Iris pigment epithelial cell (primary cell): ENCODE measurements at places on chromosomes 16 and 17.

- DNase-seq, result no peak
These were observed 8.5 kb downstream of the NR1D1 start for GRCh38 chr17:40091691-40092397.

DNA sequence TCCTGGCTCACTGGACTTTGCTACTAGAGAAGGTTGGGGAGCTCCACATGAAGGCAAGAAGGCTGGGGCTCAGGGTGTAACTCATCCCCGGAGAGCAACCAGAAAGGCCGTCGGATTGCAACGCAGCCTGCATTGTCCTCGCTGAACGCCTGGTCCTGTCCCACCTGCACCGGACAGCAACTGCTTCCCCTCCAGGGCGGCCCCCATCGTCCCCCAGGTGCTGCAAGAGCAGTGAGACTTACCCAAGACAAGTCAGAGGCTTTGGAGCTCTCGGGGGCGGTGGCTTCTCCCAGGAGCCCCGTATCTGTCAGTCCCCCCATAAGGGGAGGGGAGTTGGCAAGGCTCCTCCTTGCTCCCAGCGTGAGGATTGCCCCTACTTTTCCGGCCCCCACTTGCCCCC lies 18.4 kb downstream of the METRNL start:
- DNase-seq, result no peak

GRCh38 chr16:52465711-52466267 lies 81.2 kb downstream of the TOX3 start:
- DNase-seq, result no peak

- DNase-seq, result no peak
These were observed 740.9 kb downstream of the CDH8 start for GRCh38 chr16:61295311-61295710.

DNA sequence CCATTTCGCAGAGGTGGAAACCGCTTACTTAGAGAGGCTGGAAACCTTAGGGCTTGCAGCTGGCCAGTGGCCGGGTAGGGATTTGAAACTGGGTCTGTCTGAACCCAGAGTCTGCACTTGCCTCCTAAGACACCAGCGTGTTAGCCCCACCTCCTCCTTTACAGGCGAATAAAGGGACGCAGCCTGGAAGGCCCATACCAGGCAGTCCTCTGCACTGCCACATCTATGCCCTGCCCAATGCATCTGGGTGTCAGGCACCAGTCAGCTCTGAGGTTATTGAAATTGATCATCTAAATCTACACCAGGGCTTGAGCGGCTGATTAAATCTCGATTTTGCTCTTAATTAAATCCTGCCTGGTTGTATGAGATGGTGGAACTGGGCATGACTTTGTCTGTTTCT lies 19.9 kb upstream of the NAGS start:
- no peak for DNase-seq

DNA sequence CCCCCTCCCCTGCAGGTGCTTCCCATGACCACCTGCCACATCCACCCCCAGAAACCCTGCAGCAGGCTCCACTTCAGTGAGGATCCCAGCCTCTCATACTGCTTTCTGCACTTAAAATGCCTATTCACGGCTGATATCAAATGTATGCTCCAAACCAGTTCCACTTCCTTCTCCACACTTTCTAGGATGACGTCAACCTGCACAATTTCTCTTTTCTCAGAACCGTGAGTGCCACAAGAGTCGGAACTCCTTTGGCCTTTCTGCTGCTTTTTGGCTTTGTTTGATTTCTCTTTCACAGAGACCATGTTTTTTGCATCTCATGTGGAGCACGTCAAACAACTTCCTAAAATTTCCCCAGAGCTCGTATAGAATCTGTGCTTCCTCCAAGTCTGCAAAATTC lies 378.8 kb upstream of the TNRC6C start:
- no peak for DNase-seq

GRCh38 chr16:66007717-66008116 lies 358.8 kb upstream of the CDH5 start:
- peak; percentile 92 for DNase-seq

- DNase-seq, result no peak
These were observed 58.5 kb downstream of the TNFRSF13B start for GRCh38 chr17:16913463-16913862.

DNA sequence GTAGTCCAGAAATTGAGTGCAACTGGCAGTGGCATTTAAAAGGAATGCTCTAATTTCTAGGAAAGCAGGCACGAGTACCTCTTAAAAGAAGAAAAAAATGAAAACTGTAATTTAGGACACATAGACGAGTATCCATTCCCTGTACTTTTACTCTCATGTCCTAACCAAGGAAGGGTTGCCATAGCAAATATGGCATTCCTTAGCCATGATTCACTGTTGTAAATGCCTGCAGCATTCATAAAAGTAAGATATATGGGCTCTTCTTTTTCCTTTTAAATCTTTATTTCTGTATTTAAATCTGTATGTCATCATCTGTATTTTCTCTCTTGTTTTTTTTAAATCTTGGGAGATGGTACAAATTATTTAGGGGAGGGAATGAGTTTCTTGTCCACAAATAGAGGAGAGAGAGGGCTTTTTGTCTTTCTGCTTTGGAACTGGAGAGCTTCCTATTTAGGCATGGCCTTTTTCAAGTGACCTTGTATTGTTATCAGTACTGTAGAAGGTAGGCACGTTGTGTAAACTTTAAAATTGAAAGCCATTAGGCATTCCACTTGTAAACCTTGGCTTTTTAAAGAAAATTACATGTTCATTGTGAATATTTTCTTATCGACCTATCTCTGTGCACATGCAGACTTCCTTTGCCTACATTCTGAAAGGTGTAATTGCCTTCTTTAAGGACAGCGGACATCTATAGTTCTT lies 50.0 kb downstream of the TENT4B start:
- peak; percentile 93 for DNase-seq

GRCh38 chr17:18356624-18357023 lies 6.7 kb downstream of the SHMT1 start:
- DNase-seq, result peak; percentile 86

DNA sequence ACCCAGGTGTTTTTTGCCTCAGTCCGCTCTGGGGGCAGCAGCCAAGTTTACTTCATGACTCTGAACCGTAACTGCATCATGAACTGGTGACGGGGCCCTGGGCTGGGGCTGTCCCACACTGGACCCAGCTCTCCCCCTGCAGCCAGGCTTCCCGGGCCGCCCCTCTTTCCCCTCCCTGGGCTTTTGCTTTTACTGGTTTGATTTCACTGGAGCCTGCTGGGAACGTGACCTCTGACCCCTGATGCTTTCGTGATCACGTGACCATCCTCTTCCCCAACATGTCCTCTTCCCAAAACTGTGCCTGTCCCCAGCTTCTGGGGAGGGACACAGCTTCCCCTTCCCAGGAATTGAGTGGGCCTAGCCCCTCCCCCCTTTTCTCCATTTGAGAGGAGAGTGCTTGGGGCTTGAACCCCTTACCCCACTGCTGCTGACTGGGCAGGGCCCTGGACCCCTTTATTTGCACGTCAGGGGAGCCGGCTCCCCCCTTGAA lies 2.1 kb upstream of the C17orf107 start:
- no peak for DNase-seq

DNA sequence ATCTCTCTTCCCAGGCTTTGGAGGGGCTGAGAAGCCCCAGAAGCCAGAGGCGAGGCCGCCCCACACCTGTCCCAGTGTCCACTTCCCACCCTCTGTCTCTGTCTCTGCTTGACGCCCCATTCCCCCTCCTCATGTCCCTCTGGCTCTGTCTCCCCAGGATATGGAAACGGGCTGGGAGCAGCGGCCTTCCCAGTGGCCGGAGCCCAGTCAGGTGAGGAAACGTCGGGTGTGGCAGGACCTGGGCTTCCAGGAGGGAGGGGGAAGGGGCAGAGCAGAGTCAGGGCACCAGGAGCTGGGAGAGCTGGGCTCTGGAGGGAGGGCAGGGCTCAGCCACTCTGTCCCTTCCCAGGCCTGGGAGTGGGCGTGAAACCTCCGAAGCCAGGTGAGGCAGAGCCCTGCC lies 10.6 kb upstream of the PKMYT1 start:
- no peak for DNase-seq

GRCh38 chr16:27242868-27243590 lies 25.5 kb downstream of the NSMCE1 start:
- peak; percentile 98 for DNase-seq

DNA sequence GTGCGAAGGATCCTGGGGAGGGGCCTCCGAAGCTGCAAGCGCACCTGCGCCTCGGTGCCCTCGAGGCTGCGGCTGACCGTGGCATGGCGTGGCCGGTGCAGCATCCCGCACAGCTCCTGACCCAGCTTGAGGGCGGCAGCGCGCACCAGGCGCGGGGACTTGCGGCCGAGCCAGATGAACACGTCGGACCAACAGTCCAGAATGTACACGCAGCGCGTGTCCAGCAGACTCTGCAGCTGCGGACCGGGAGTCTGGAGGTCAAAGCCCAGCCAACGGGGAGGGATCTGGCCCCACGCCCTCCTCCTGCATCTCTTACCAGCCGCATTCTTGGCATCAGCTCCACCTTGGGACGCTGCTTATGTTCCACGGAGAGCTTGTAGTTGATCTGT lies 10.9 kb downstream of the FLII start:
- no peak for DNase-seq

GRCh38 chr17:79549141-79549915 lies 61.5 kb downstream of the RBFOX3 start:
- no peak for DNase-seq

DNA sequence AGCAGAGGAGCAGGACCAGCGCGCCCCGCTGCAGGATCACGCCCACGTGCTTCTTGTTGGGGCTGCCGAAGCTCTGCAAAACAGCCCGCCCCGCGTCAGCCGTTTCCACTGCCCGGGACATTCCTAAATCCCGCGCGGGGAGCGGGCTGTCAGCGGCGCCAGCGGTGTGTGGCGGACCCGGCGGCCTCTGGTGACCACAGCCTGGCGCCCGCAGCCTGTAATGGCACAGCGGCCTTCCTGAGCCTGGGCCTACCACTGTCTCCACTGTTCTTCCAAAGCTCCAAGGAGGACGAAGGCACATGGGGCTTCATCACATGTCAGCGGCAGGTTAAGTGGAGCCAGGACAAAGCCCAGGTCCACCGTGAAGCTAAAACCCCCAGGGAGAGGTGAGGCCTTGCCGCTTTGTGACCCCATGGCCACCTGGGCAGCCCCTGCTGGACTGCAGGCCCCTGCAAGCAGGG lies 2.5 kb downstream of the SLC47A2 start:
- no peak for DNase-seq

GRCh38 chr16:29824589-29825144 lies 4.4 kb downstream of the MVP start:
- peak; percentile 84 for DNase-seq

DNA sequence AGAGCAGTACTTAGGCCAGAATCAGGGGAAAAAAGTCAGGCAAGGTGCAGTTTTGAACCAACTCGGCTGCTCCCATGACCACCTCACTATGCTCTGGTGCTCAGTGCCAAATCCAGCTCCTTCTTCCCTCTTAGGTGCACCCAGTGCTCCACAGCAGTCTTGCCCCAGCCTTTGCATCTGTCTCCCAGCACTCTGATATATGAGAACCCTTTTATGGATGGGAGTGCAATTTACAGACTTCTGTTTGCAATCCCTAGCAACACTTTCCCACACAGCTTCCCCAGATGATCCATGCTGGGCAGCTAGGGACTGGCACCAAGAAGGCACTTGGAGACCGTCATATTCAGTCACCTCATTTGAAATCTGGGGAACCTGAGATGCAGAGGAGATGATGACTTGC lies 267.9 kb upstream of the CCL2 start:
- no peak for DNase-seq

GRCh38 chr16:87496447-87496801 lies 3.6 kb upstream of the ZCCHC14 start:
- no peak for DNase-seq

DNA sequence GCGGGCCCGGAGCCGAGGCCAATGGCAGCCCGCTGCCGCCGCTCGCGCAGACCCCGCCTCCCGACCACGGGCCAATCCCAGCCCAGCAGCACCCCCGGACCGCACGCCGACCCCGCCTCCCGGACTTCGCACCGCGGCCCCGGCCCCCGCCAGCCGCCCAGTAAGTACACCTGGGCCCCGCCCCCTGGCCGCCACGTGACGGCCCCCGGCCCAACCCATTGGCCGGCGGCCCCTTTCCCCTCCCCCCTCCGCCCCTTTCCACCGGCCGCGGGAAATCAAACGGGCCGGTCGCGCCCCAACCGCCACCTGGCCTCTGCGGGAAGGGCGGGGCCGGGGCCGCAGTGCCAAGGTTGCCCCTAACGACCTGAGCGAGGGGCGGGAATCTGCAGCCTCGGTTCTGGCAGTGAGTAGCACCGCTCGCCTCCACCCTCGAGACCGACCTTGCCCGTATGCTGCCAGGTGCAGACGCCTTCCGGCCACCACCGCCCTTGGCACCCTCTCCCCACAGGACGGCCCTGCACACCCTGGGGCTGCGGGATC lies at the start of gene YBX2:
TSS of gene YBX2 (minus strand) at position 26 of the 540 bp plus-strand sequence. CDS start 139 bp downstream, outside the sequence.
- peak; percentile 41 for DNase-seq

DNA sequence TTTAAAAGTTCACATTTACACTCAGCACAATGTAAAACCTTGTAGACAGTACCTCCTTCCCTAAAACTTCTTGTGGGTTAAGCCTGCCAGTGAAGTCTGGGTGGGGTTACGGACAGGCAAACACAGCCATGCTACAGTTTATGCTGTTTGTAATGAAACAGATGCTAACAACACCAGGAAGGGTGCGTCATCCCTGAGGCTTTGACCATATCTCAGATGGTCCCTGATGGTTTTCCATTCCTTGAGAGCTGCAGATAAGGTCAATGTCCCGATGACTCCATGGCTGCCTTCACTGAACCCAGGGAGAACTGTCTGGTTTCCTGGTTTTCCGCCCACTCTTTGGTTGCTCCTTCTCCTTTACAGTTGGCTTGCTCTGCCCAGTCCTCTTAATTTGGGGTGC lies 29.1 kb downstream of the GAS7 start:
- DNase-seq, result no peak

- DNase-seq, result no peak
These were observed 179.3 kb downstream of the FOXL1 start for GRCh38 chr16:86757704-86758040.

DNA sequence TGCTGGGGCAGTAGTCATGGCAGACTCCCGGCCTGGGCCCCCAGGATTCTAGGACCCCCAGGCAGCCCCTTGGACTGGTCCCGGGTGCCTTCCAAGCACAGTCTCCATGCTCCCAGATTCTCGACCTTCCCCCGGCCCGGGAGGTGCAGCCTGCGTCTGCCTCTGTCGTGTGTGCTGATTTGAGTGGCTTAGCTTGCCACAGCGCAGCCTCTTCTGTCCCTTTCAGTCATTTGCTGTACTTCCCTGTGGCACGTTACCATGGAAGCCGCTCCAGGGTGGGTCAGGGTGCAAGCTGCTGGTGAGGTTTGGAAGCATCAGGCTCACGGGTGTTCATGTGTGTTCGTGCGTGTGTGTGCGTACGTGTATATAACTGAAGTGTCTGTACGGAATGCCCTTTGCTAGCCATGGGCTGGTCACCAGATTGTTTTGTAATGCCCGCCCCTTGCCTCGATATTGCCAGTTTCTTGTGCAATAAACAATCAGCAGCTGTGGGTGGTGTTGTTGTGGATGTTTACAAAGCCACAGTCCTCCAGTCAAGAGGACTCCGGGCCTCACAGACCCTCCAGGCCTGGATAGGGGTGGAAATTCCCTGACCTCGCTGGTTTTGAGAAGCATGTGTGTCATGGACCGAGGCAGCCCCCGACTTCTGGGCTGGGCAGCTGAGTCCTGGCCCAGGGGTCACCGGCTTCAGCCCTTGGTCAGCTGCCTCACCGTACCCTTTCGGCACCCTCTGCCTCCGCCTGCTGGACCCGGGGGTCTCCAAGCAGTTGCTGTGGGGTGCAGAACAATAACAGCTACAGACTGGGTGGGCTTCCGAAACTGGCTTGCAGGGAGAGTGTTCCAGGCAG lies 9.7 kb upstream of the CLEC18A start:
- no peak for DNase-seq

- no peak for DNase-seq
These were observed 53.4 kb downstream of the ABCC12 start for GRCh38 chr16:48102083-48103008.

GRCh38 chr16:56258508-56259424 lies 67.5 kb downstream of the GNAO1 start:
- no peak for DNase-seq
